ENCODE measurements at places on chromosomes 11 and 22.
A peak's percentile ranks its signal among the peaks of the same experiment; 100 is the strongest.

GRCh38 chr11:112213753-112214152, 12.5 kb upstream of the PTS start:
- no peak for DNase-seq

DNA sequence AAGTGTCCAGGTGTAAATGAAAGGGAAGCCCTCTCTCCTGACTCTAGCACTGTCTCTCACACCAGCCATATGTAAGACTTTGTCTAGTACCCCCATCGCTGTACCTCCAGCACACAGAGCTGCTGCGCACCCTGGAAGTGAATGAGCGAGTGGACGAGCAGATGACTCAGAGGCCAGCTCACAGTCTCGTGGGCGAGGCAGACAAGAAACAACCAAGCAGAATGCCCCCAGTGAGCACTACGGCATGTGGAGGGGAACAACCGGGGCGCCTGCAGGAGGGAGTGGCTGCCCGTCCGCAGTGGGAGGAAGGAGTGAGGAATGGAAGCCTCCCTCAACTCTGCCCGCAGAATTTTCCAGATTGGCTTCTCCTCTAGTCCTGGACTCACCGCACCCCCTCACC, 46.4 kb downstream of the MCM5 start:
- DNase-seq = peak; percentile 37

- DNase-seq = no peak
Measured at GRCh38 chr22:25566898-25567235, 2.4 kb downstream of the GRK3 start.

DNA sequence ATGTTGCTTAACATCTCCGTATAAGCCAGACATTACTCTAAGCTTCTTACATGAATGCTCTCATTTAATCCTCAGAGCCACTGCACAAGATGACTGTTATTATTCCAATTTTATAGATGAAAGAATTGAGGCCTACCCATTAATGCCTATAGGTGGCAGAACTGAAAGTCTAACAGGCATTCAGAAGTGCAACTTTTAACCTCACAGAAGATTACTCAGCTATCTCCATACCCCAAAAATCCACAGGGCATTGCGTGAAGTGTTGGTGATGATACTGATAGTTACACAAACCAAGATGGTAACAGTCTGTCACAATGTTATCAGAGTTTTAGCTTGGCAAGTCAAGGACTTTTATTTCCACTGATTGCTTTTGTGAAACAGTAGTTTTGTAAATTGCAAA, 130.5 kb downstream of the ARHGAP42 start:
- DNase-seq = no peak

- no peak for DNase-seq
Measured at GRCh38 chr11:115123641-115124040, 380.6 kb downstream of the CADM1 start.

- no peak for DNase-seq
Measured at GRCh38 chr11:15591112-15591537, 476.4 kb downstream of the INSC start.

DNA sequence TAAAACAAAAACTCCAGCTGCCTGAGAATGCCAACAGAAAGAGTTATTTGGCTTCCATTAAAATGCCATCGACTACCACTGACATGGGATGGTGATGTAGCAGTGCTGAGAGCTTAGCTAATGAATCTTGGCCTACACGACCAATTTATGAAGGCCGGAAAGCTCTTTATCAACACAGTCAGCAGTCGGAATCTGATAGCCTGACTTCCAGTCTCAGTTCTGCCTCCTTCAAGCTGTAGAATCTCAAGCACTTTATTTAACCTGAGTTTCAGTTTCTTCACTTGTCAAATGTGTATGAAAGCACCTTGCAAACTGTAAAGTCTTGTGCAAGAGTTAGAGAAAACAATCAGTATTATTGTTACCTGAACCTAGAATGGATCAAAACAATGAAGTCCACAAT, 335.7 kb upstream of the NARS2 start:
- no peak for DNase-seq

- no peak for DNase-seq
Measured at GRCh38 chr11:455566-456147, 5.6 kb downstream of the PTDSS2 start.

DNA sequence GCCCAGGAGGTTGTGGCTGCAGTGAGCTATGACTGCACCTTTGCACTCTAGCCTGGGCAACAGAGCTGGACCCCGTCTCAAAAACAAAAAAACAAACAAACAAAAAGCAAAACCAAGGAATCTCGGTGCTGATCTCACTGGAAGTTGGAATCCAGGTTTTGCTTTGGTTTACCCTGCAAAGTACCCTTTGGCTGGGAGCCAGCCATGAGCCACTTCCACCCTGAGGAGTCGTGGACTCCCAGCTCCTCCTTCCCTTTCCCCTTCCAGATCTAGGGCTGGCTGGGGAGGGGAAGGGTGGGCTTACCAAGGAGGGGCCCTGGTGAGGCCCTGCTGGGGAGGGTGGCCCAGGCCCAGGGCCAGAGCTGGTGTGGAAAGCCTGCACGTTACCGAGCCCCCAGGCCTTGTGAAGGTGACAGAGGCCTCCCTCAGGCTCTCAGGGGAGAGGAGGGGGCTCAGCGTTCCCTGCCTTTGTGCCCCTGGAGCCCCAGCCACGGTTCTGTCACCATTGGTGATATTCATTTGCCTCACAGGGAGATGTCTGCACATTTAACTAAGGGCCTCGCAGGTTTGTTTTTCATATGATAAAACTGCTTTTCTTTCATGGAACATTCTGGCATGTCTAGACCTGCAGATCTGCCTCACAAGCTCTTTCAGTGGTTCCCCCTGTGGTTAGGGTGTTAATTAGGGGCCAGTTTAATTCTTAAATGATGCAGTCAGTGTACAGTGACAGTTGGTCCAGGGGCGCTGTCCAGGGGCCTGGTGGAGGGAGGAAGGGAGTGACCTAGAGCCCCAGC, 29.0 kb downstream of the FBLN1 start:
- no peak for DNase-seq
